ENCODE measurements at places on chromosomes 16 and 17.
A peak's percentile ranks its signal among the peaks of the same experiment; 100 is the strongest.

DNA sequence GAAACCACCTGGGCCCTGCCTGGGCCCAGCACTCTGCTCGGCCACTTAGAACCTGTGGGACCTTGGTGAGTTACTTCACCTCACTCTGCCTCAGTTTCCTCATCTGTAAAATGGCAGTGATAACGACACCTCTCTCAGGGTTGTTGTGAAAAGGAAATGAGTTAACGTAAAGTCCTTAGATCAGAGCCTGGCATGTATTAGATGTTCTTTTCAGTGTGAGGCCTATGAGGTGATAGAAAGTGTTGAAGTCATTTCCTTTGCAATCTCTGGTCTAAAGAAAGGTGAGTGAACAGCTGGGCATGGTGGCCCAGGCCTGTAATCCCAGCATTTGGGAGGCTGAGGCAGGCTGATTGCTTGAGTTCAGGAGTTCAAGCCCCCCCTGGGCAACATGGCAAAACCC is 51.7 kb upstream of the LGALS9 start:
- no peak for DNase-seq

GRCh38 chr16:12871784-12872183 is 29.6 kb upstream of the SHISA9 start:
- no peak for DNase-seq

DNA sequence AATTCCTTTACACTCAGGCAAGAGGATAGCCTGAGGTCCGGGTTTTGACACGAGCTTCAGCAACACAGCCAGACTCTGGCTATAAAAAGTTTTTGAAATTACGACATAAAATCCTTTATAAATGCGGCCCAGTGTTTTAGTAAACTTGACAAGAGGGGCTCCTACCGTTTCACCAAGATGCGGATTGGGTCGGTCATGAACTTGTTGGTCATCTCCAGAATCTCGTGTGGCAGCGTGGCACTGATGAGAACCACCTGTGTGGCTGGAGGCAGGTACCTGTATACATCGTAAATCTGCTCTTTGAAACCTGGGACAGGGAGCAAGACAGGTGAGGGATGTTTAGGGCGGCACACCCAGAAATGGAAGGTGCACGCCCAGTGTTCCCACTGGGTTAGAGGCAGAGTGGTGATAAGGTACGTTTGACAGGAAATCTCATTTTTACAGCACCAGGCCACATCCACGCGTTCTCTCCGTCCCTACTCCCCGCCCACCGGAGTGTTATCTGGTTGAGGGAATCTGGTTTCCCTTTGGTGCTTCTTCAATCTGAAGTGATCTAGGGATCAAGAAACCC is 8.0 kb downstream of the EIF4A3 start:
- DNase-seq = no peak

GRCh38 chr17:48194097-48194550 is 86.6 kb downstream of the SNX11 start:
- DNase-seq = no peak

DNA sequence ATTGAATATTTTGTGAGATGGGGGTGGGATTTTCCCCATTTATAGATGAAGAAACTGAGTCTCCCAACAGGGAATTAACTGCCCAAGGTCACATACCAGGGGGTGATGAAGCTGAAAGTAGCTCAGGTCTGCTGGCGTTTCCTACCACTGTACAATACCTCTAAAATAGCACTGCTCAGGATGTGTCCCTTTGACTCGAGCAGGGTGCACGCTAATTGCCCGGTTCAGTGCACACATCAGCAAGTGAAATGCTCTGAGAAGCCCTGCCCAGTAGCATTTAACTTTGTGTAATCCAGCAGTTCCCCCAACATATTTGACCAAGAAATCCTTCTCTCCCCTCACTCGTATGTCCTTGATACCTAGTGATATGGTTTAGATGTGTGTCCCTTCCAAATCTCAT is 50.1 kb upstream of the DDX52 start:
- DNase-seq = no peak

- no peak for DNase-seq
Measured at GRCh38 chr17:26731005-26731921, 562.7 kb upstream of the WSB1 start.

DNA sequence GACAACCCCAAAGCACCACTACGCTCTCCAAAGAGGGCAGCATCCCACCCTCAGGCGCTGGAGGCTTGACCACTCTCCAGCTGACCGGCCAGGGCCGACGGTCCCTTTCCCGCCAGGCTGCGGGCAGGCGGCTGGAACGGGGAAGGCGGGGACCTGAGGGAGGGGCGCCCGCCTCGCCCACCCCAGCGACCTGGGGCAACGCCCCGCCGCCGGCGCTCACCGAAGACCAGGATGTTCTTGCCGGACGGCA is 431 bp downstream of the DYNC1LI2 start:
- DNase-seq = peak; percentile 76

GRCh38 chr16:68757625-68757935 is 20.5 kb downstream of the CDH1 start:
- no peak for DNase-seq
